ENCODE measurements at places on chromosomes 4 and X.

GRCh38 chr4:180913750-180914149 is 1329.5 kb upstream of the TENM3 start:
- no peak for DNase-seq

- no peak for DNase-seq
Measured at GRCh38 chr4:113183032-113183605, 133.7 kb downstream of the ANK2 start.

GRCh38 chr4:123505095-123506010 is 108.8 kb downstream of the SPRY1 start:
- peak; percentile 28 for DNase-seq

- no peak for DNase-seq
Measured at GRCh38 chrX:113512700-113513395, 672.2 kb upstream of the AMOT start.

- no peak for DNase-seq
Measured at GRCh38 chrX:74814681-74815080, 110.6 kb downstream of the NEXMIF start.

DNA sequence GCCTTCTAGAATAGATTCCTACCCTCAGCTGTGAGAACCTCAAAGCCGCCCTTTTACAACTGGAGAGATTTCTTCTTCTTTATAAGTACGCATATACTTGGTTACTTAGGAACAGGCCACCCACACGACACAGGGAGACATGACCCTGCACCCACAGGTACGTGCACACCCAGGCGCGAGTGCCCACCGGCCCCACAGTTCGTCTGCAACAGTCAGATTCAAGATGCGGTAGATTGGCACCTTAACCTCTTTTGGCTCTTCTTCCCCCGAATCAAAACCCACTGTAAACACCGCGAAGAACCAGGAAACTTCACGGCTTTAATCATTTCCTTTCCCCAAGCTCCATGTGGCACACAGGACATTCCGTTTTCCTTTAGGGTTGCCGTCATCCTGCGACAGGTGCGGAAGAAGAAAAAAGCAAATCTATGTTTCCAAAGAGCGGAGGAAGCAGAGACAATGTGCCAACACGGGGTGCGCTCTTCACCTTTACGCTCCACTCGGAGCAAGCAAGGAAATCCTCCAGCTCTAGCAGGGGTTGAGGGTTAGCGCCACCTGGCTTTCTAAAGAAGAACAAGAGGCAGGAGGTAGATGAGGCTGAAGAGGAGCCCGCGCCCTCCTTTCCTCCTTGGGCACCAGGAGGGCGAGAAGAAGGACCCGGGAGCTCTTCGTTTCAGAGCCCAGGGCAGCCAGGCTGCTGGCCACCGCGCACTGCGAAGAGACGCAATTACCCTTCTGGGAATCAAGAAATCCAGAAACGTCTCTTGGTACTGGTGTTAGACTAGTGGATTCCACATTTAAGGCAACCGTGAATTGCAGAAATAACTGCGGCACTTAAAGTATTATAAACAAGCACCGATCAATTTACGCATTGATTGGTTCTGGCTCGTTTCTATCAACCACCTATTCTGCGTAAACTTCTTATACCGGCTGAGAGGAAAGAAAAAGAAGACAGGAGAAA is 35.7 kb downstream of the HAND2 start:
- DNase-seq, result no peak
